Activated naive CD8-positive, alpha-beta T cell treated with anti-CD3 and anti-CD28 coated beads for 36 hours (primary cell): ENCODE measurements at places on chromosomes 2 and 18. TPM values are rescaled to one million over a fixed set of nuclear protein-coding genes. Genes with fewer than 3 reads are reported as not detected.

DNA sequence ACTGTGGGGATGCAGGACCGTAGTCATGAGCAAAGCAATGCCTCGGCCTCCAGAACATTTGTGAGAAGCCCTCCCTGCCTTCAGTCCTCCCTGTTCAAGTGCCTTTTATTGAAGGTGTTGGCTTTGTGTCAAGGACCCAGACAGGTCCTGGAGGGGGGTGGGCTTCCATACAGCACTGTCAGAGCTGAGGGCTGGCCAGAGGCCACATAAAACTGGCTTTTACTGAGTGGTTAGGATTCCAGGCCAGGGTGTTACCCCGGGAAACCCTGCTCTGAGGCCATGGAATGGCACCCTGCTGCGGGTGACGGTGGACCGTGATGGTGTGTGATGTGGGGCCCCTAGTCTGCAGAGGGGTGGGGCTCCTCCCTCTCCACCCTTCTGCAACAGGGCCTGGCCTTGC lies 41.6 kb downstream of the TOGARAM2 start:
- H3K36me3 ChIP-seq = no peaks in the 10 kb centered on the region
- no peak for DNase-seq
- peaks cover 2% of the 10 kb centered on the region for H3K4me1 ChIP-seq
- no peak overlapping the region for H3K4me3 ChIP-seq

NT5C1B gene
- total RNA-seq = not detected

GRCh38 chr2:18464913-18465312 lies 95.5 kb downstream of the RDH14 start:
- no peaks in the 10 kb centered on the region for H3K36me3 ChIP-seq
- H3K27me3 ChIP-seq = peaks cover 20% of the 10 kb centered on the region
- no peaks in the 10 kb centered on the region for H3K4me1 ChIP-seq
- H3K4me3 ChIP-seq = no peak overlapping the region

DNA sequence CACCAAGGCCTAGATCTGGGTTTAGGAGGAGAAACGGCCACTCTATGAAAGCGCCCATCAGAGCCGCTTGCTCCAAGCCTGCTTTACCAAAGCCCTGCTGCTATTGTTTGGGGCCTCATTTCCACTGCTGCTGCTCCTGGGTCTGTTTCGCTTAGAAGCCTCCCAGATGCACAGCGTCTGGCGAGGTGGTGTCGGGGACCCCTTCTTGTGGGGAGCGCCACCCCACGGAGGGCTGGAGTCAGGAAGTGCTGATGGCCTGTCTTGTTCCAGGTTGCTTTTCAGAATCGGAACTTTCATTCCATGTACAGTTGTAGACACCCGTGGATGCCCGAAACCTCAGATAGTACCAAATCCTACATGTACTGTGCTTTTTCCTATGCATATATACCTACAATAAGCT lies 204.9 kb upstream of the TWIST2 start:
- DNase-seq = no peak
- no peaks in the 10 kb centered on the region for H3K27me3 ChIP-seq
- H3K36me3 ChIP-seq = no peaks in the 10 kb centered on the region
- H3K27ac ChIP-seq = no peak overlapping the region

- DNase-seq = no peak
- no peak overlapping the region for H3K4me3 ChIP-seq
- H3K27ac ChIP-seq = no peak overlapping the region
- H3K36me3 ChIP-seq = no peaks in the 10 kb centered on the region
- H3K27me3 ChIP-seq = no peaks in the 10 kb centered on the region
Measured at GRCh38 chr18:7740821-7741220, 173.7 kb downstream of the PTPRM start.

DNA sequence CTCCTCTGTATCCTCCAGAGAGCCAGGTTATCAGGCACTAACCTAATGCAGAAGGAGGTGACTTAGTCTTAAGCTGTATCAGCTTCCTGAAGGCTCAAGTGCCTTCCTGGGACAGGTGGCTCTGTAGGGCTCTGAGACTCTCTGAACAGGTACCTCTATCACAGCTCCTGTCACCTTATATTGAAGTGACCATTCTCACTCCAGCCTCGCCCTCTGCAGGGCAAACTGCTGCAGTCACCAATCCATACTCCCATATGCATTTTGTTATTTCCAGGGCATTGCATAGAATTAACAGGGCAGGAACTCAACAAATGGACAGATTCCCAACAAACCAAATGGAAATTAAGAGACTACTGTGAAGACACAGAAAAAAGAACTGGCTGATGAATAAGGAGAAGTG lies 203.0 kb upstream of the REV1 start:
- no peaks in the 10 kb centered on the region for H3K36me3 ChIP-seq
- H3K27me3 ChIP-seq = peaks cover 4% of the 10 kb centered on the region
- no peak overlapping the region for H3K27ac ChIP-seq
- H3K4me3 ChIP-seq = no peak overlapping the region
- H3K4me1 ChIP-seq = no peaks in the 10 kb centered on the region

GRCh38 chr2:55530539-55531081 lies 11.1 kb downstream of the CFAP36 start:
- H3K36me3 ChIP-seq = peaks cover 41% of the 10 kb centered on the region
- no peaks in the 10 kb centered on the region for H3K27me3 ChIP-seq
- no peak overlapping the region for H3K27ac ChIP-seq
- DNase-seq = no peak
- H3K4me1 ChIP-seq = peaks cover 4% of the 10 kb centered on the region
- H3K4me3 ChIP-seq = no peak overlapping the region

- no peaks in the 10 kb centered on the region for H3K27me3 ChIP-seq
- H3K4me3 ChIP-seq = no peak overlapping the region
- H3K36me3 ChIP-seq = no peaks in the 10 kb centered on the region
- no peaks in the 10 kb centered on the region for H3K4me1 ChIP-seq
- no peak for DNase-seq
Measured at GRCh38 chr18:63763831-63764600, 11.2 kb upstream of the SERPINB7 start.

DNA sequence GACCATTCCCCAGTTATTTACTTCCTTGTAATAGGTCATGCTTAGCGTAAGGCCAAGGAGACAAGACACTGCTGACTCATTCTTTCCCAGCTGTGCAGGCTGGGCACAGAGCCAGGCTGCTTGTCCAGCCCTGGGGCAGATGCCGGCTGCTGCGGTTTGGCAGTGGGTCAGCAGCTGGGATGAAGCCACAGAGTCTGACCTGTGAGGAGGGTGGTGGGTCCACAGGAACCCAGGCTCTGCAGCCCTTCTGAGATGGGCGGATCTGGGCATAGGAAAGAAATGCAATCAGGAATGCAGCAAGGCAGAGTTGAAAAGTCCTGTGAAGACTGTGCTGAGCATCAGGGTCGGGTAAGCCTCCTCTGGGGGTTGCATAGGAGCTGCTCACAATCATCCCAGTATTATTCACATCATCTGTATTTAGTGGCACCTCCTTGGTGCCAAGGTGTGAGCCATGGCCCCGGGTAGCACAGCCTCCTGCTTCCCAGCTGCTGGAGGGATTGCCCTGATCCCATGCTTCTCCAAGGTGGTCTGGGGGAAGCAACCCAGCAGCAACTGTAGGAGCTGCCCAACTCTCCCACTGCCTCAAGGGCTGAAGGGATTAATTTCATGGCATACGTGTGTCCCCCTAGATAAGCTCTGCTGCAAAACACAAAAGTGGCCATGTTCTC lies 139.0 kb downstream of the DDX1 start:
- H3K27ac ChIP-seq = no peak overlapping the region
- no peaks in the 10 kb centered on the region for H3K4me1 ChIP-seq
- peaks cover 6% of the 10 kb centered on the region for H3K27me3 ChIP-seq
- H3K4me3 ChIP-seq = no peak overlapping the region
- no peak for DNase-seq

SNORC gene
- 2.4 TPM for total RNA-seq

DNA sequence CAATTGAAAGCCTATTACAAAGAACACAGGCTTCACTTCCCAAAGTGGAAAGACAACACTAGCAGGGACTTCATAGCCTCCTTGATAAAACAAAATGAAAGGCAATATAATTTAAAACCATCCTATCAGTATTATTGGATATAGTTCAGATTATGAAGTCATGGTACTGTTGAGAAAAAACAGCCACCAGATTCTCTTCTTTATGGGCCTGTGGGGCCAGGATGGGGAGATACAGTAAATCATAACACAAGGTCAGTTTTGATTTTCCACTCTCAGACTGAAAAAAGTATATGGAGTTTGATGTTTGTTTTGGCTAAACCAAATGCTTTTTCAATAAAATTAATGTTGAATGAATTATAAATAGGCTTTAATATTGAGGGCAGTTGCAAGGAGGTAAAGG lies 129.1 kb downstream of the BCL2L11 start:
- H3K36me3 ChIP-seq = no peaks in the 10 kb centered on the region
- DNase-seq = no peak

- no peak for DNase-seq
- H3K4me1 ChIP-seq = no peaks in the 10 kb centered on the region
- H3K4me3 ChIP-seq = no peak overlapping the region
- H3K27ac ChIP-seq = no peak overlapping the region
- H3K36me3 ChIP-seq = no peaks in the 10 kb centered on the region
Measured at GRCh38 chr2:210536973-210537650, 19.3 kb upstream of the CPS1 start.

- no peak overlapping the region for H3K27ac ChIP-seq
- peaks cover 6% of the 10 kb centered on the region for H3K36me3 ChIP-seq
- no peaks in the 10 kb centered on the region for H3K27me3 ChIP-seq
- H3K4me1 ChIP-seq = peaks cover 4% of the 10 kb centered on the region
- no peak for DNase-seq
Measured at GRCh38 chr2:178800510-178800909, 6.7 kb downstream of the TTN start.

- H3K4me1 ChIP-seq = peaks cover 27% of the 10 kb centered on the region
- no peak for DNase-seq
- H3K27ac ChIP-seq = peak overlapping the region; percentile 16
Measured at GRCh38 chr2:54639609-54640008, 83.9 kb upstream of the EML6 start.

TUBA3E gene
- total RNA-seq = not detected

DNA sequence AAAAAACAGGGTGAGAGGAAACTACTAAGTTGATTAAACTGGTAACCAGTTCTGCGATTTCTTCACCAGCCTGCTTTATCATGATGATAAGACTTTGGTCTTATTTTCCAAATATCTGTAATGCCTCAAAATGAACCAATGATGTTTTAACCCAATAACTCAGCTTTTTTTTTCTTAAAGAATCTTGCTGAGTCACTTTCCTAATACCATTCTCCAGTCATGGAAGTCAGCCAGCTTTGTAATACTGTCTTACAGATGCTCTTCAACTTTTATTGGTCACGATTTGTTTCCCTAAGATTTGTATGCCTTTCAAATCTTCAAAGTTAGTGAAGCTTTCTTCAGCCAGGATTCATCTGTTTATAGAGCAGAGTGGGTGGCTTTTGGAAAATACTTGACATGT lies 47.7 kb upstream of the SMIM21 start:
- H3K27ac ChIP-seq = no peak overlapping the region
- no peaks in the 10 kb centered on the region for H3K27me3 ChIP-seq
- no peaks in the 10 kb centered on the region for H3K36me3 ChIP-seq
- no peaks in the 10 kb centered on the region for H3K4me1 ChIP-seq
- no peak for DNase-seq

LDLRAD4 gene
- 27.4 TPM for total RNA-seq

DNA sequence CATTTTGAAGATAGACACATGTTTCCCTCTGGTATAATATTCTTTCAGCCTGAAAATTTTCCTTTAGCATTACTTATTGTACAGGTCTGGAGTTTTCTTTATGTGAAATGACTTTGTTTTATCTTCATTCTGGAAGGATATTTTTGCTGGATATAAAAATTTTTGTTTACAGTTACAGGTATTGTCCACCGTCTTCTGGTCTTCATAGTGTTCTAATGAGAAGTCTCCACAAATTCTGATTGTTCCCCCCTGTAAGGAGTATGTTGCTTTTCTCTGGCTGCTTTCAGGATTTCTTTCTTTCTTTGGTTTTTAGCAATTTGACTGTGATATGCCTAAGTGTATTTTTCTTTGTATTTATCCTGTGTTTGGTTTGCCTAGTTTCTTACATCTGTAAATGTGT lies 15.0 kb downstream of the UBXN4 start:
- H3K4me3 ChIP-seq = no peak overlapping the region
- H3K4me1 ChIP-seq = peaks cover 8% of the 10 kb centered on the region
- no peaks in the 10 kb centered on the region for H3K27me3 ChIP-seq
- no peak overlapping the region for H3K27ac ChIP-seq
- no peak for DNase-seq
- peaks cover 49% of the 10 kb centered on the region for H3K36me3 ChIP-seq

DNA sequence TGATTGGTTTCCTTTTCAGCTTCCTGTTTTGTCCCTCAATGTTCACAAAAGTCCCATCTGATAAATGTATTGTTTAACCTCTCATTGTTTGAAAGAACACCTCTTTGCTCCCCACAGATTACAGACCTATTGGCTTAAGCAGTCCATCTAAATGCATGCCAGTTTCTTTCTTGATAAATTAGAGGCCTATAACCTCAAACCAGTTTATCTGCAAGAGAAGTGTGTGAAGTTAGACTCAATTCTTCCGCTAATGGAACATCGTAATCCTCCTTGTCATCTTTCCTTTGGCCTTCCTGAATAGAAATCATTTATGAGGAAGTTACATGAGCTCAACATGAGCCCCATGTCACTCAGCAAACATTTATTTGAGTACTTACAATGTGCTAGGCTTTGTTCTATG lies 74.0 kb downstream of the FRZB start:
- H3K4me3 ChIP-seq = no peak overlapping the region
- no peak for DNase-seq
- H3K27ac ChIP-seq = no peak overlapping the region
- no peaks in the 10 kb centered on the region for H3K4me1 ChIP-seq
- H3K36me3 ChIP-seq = peaks cover 4% of the 10 kb centered on the region
- peaks cover 10% of the 10 kb centered on the region for H3K27me3 ChIP-seq

GRCh38 chr2:120715353-120715752 lies 20.3 kb upstream of the GLI2 start:
- H3K36me3 ChIP-seq = no peaks in the 10 kb centered on the region
- H3K27ac ChIP-seq = no peak overlapping the region
- no peak for DNase-seq
- H3K4me1 ChIP-seq = peaks cover 4% of the 10 kb centered on the region

- H3K27me3 ChIP-seq = no peaks in the 10 kb centered on the region
- peaks cover 65% of the 10 kb centered on the region for H3K36me3 ChIP-seq
- H3K4me3 ChIP-seq = no peak overlapping the region
Measured at GRCh38 chr2:31903109-31903780, 107.6 kb downstream of the MEMO1 start.
